Hair follicle dermal papilla cell (primary cell): ENCODE measurements at places on chromosomes 6 and 20. TPM values are rescaled to one million over a fixed set of nuclear protein-coding genes. Genes with fewer than 3 reads are reported as not detected.

GCNT2 gene
- total RNA-seq, result 0.16 TPM in 1 of 2 replicates, not detected in the other

SLC23A2 gene
- total RNA-seq, result 14.1 and 17.5 TPM in 2 replicates

CCN6 gene
- total RNA-seq, result not detected in 2 replicates

PRPH2 gene
- 2.2 and 2.9 TPM in 2 replicates for total RNA-seq

MYH7B gene
- total RNA-seq, result under 0.01 and 0.61 TPM in 2 replicates

EYA2 gene
- total RNA-seq, result 1.5 and 2.6 TPM in 2 replicates

RAB44 gene
- total RNA-seq, result under 0.01 TPM in 1 of 2 replicates, not detected in the other

ZSWIM1 gene
- total RNA-seq, result 12.0 and 13.5 TPM in 2 replicates

SLC22A1 gene
- total RNA-seq, result 0.12 and 0.49 TPM in 2 replicates

POU3F2 gene
- not detected in 2 replicates for total RNA-seq

GJA10 gene
- not detected in 2 replicates for total RNA-seq

PTCHD4 gene
- 2.4 and 4.7 TPM in 2 replicates for total RNA-seq

EYS gene
- under 0.01 TPM in 2 replicates for total RNA-seq

KIF25 gene
- 0.32 TPM in 1 of 2 replicates, not detected in the other for total RNA-seq

NOX3 gene
- not detected in 2 replicates for total RNA-seq
